GM23248 (cell line): ENCODE measurements at places on chromosomes 12 and 14. TPM values are rescaled to one million over a fixed set of nuclear protein-coding genes. Genes with fewer than 3 reads are reported as not detected.

The RHEBL1 gene
- polyA plus RNA-seq: 0.63 and 0.65 TPM in 2 replicates

DNA sequence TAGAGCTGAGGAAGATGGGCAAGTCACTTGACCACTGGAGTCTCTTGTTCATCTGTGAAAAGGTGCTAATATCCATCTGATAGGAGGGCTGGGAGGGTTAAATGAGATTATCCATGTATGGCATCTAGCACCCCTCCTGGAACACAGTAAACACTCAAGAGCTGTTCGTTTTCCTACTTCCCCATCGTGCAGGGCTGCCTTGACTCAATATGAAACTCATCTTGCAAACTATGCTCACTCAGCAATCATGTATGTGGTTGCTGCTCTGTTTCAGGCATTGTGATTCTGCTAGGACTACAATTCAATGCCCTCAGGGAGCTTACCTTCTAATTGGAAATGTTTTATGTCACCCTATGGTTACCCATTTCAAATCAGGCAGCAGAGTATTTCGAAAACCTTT lies 395.6 kb downstream of the BCAT1 start:
- no peak for DNase-seq

DNA sequence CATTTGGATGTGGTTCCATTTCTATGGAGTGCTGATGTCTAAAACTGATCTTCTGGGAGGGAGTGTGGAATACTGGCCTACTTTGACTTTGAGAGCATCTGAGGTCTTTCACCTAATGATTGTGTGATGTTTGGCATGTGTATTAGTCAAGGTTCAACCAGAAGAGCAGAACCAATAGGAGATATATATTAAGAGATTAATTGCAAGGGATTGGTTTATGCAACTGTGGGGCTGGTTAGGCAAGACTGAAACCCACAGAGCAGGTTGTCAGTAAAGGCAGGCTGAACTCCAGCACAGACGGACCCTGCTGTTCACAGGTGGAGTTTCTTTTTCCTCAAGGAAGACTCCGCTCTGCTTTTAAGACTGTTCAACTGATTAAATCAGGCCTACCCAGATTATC lies 11.6 kb downstream of the BMAL2 start:
- peak; percentile 10 for DNase-seq

DNA sequence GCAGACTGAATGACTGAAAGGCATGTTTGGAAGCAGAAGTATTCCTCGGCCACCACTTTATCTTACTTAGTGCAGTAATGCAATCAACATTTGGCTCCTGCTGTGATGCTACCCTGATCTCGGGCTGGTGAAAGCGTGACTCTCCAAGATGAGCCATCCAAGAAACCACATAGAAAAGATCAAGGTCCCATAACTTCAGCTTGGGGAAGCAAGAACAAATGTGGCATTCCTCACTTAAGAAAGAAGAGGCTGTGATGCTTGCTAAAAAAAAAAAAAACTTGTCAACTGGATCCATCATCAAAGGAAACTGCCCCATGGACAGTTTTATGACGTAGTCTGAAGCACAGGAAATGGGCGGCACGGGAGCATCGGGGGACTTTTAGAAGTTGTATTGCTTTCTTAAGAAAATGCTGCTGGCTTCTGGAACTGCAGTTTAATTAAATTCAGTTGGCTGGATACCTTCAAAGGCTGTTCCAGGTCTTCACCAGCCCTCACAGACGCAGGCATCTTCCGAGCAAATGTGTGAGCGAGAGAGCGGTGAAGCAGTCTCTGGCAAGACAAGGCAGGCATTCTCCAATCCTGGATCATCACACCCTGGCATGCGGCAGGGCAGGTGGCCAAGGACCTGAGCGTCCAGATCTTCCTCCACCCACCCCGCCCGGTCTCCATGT lies 38.2 kb upstream of the MAP1LC3B2 start:
- peak; percentile 89 for DNase-seq

DNA sequence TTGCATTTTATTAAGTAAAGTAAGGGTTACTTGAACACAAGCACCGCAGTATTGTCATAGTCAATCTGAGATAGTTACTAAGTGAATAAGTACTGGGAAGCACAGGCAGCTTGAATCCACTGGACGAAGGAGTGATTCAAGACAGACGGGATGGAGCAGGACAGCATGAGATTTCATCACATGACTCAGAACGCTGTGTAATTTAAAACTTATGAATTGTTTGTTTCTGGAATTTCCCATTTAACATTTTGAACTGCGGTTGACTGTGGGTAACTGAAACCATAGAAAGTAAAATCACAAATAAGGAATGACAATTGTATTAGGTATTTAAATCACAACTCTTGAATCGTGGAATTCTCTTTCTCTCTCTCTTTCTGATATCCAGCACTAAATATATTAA lies 1630.4 kb upstream of the SEL1L start:
- DNase-seq: peak; percentile 76

DNA sequence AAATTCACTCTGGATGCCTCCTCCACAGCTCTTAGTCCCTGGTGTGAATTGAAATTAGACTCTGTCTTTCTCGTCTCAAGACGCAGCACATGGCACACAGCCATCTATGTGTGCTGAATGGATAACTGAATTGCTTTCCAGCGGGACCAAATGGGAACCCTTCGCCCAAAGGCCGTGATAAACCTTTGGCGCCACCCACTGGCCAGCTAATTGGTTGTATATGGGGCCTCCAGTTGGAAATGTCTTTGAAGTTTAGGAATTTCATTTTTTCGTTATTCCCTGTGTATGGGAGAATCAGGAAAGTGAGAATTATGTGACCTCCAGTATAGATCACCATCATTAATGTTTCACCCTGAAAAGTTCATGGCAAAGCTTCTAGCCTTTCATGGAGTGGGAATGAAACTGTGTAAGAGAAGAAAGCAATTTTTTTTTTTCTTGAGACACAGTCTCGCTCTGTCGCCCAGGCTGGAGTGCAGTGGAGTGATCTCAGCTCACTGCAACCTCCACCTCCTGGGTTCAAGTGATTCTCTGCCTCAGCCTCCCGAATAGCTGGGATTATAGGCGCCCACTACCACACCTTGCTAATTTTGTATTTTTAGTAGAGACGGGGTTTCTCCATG lies 9.8 kb upstream of the HSP90AA1 start:
- peak; percentile 86 for DNase-seq

DNA sequence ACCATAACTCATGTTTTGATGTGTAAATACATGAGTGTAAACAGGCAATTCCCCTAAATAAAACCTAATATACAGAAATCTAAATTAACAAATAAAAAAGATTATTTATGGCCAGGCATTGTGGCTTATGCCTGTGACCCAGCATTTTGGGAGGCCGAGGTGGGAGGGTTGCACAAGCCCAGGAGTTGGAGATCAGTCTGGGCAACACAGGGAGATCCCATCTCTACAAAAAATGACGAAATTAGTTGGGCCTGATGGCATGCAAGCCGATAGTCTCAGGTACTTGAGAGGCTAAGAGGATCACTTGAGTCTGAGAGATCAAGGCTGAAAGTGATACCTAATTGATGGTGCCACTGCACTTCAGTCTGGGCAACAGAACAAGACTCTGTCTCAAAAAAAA lies 48.7 kb downstream of the BCAT1 start:
- no peak for DNase-seq

- no peak for DNase-seq
These were observed 28.1 kb upstream of the PRICKLE1 start for GRCh38 chr12:42617622-42618021.

- DNase-seq: peak; percentile 93
These were observed 144.2 kb downstream of the PLEKHA5 start for GRCh38 chr12:19273482-19274330.

The CLEC2B gene
- 11.7 and 12.2 TPM in 2 replicates for polyA plus RNA-seq

The ADAM20 gene
- polyA plus RNA-seq: 0.06 TPM in 1 of 2 replicates, not detected in the other

- peak; percentile 92 for DNase-seq
These were observed 4.3 kb upstream of the CD9 start for GRCh38 chr12:6195665-6196535.

The OVCH1 gene
- not detected in 2 replicates for polyA plus RNA-seq

DNA sequence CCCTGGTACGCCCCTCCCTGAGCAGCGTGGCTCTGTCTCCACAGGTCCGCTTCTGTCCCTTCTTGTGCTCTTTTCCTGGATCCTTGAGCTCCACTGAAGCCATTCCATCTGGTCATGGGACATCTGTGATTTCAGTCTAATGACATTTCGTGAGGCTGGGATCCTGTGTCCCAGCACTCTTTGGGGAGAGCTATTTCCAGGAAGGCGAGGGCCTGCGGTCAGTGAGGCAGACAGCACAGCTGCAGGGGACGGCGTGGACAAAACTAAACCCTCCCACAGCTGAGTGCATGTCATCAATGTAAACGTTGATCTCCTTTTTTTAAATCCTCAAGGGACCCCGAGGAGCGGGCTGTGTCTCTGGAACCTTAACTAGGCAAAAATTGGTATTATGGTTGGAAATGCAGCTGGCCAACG lies 127.7 kb downstream of the DACT1 start:
- no peak for DNase-seq

The ASCL4 gene
- not detected in 2 replicates for polyA plus RNA-seq

The HOXC12 gene
- polyA plus RNA-seq: not detected in 2 replicates

DNA sequence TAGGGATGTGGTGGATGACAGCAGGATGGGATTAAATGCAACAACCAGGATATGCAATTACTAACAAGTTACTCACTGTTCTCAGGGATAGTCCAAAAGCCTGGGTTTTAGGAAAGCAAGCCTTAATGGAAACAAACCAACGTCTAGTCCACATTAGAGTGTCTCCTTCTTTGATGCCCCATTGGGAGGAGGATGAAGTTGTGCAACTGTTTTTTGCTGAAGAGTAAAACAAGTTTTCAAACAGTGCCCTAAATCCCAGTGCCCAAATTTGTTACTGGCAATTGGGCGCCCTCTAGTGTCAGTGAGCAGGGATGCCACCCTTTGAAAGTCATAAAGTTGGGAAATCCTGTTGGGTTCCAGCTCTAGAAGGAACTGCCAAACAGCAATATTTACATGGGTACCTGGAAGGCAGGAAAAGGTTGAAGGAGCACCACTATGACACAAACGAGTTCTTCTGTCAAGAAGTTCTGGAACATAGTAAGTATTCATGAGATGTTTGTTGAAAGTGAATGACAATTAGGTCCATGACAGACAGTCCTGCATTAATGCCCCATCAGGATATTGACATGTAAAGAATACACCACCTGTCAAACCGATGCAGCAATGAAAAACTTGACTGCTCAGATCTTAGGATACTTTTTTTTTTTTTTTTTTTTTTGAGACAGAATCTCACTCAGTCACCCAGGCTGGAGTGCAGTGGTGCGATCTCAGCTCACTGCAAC lies 11.1 kb upstream of the DPF3 start:
- DNase-seq: peak; percentile 89

GRCh38 chr14:102827716-102828115 lies 50.5 kb downstream of the TRAF3 start:
- no peak for DNase-seq

GRCh38 chr14:67919259-67920032 lies 99.9 kb downstream of the RAD51B start:
- DNase-seq: no peak

DNA sequence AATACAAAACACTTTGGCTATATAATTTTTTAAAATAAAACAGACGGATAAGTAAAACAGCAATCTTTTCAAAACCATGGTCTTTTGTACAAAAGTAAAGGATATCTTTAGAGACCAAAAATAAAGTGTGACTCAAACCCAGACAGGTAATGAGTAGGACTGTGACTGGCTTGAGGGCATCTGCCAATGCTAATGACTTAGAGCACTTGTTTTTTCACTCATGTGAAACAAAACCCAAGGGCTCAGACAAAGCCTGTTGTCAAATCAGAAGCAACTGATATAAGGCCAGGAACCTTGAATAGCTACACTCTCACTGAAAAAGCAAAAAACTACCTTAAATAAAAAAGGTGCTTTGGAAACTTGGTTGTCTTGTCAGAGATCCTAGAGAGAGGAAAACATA lies 357.4 kb downstream of the TMEM117 start:
- DNase-seq: no peak

The KTN1 gene
- 204 and 225 TPM in 2 replicates for polyA plus RNA-seq

GRCh38 chr12:89862511-89863445 lies 154.1 kb upstream of the ATP2B1 start:
- no peak for DNase-seq

The GMFB gene
- 74.9 and 76.8 TPM in 2 replicates for polyA plus RNA-seq

- DNase-seq: peak; percentile 64
These were observed 201.3 kb upstream of the FOXN3 start for GRCh38 chr14:89618330-89618708.

The RD3L gene
- polyA plus RNA-seq: not detected in 2 replicates

The ESPL1 gene
- polyA plus RNA-seq: 2.0 and 3.3 TPM in 2 replicates

GRCh38 chr14:35573911-35574310 lies 39.9 kb downstream of the INSM2 start:
- DNase-seq: no peak

- no peak for DNase-seq
These were observed 17.4 kb downstream of the ZDHHC17 start for GRCh38 chr12:76781321-76781720.

- no peak for DNase-seq
These were observed 50.7 kb upstream of the KCNC2 start for GRCh38 chr12:75260316-75260715.

DNA sequence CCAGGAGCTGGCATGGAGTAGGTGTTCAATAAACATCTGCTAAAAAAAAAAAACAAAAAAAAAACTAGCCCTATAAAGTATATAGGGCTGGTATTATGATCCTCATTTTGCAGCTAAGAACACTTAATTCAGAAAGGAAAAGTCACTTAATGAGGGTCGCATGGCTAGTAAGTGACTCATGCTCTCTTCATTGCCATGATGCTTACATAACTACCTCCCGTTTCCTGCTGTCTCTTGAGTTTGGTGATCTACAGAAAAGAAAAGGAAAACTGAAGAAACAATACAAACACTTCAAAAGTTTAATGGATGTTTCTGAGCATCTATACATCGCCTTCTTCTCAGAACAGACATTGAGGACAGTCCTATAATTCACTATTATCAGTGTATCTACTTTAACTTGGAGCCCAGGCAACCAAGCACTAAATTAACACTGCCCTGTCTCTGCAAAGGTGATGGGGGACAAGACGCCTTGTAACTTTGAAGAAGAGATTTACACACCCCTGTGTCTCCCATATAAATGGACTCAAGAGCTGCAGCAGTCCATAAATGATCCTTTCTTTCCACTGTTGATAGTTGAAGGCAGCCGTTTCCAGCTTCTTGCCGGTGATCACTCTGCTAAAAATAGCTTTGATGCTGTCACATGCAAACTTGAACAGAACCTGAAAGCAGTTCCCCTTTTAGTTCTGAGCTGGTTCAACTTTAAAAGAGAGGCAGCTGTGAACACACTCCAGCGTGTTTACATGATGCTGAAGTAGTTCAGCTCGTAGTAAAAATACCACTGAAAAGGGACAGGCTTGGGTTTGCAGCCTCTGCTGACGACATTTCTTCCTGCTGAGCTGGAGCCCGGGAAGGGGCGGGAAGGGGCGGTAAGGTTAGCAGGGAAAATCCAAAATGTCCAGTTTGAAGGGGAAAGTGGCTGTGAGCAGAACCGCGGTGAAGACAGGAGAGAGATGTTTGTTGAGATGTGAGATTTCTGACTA lies 113.3 kb downstream of the FOXN3 start:
- DNase-seq: peak; percentile 84
